T-cell (primary cell): ENCODE measurements at places on chromosomes 3 and 15.

GRCh38 chr3:12246497-12247163 is 42.2 kb upstream of the PPARG start:
- no peak for DNase-seq

DNA sequence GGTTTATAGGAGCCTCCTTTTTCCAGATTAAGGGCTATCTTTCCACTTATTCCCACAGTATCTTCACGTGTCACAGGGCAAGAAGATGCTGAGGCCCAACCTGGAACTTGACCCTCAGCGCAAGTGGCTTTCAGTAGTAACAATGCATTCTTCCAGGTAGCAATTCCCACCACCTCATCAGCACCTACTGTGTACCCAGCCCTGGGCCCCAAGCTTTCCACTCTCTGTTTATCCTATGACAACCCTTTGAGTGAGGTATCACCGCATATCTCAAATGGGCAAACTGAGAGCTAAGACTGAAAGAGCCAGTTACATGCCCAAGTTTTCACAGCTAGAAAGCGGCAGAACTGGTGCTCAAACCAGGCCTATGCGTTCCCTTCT is 88.2 kb downstream of the CPN2 start:
- no peak for DNase-seq

GRCh38 chr3:33658621-33658990 is 59.4 kb downstream of the CLASP2 start:
- no peak for DNase-seq

DNA sequence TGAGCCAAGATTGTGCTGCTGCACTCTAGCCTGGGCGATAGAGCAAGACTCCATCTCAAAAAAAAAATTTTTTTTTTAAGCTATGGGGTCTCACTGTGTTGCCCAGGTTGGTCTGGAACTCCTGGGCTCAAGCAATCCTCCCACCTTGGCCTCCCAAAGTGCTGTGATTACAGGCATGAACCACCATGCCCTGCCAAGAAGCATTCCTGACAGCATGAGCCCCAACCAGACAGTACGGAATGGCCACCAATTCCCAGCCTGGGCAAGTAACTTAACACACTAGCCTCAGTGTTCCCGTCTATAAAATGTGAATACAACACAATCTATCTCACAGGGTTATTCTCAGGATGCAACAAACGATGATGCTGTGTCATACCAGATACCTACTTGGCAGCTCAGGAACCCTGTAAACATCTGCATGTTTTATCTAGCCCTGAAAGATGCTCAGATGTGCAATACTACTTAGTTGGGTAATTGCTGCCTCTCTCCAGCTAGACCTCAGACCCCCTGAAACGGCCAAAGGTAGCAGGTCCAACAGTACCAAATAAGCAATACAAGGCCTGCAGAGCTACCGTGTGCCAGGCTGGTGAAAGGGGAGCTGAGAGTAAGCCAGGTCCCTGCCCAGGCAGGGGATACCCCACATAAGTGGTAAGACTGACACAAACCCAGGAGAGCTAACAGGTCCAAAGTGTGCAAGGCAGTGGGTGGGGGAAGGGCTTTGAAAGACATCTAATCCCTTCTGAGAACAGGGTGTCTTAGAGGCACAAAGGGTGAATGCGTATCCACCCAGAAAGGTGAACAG is 1.9 kb downstream of the TKT start:
- DNase-seq, result no peak

DNA sequence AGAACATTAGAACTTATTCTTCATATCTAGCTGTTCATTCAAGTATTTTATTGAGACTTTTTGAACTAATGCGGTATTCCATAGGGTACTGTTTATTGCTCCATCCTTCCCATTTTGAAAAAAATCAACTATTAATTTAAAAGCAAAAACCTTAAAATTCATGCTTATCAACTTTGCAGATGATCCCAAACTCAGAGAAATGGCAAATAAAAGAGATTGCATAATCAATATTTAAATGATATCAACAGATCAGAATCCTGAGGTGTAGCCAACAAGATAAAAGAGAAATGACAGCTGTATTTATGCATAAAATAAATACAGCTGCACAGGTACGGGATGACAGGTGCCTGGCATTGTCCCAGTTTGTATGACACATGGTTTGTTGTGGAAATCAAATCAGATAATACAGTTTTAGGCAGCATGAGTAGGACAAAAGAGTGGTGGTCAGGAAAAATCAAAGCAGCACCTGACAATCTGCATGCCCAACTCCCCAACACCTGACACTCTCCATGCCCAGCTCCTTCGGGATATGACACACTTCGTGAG is 42.4 kb upstream of the CMTM8 start:
- no peak for DNase-seq
